ENCODE measurements at places on chromosomes 1 and 21.
A peak's percentile ranks its signal among the peaks of the same experiment; 100 is the strongest.

- no peak for DNase-seq
Observed at GRCh38 chr1:167756730-167757405, 35.1 kb downstream of the MPZL1 start.

DNA sequence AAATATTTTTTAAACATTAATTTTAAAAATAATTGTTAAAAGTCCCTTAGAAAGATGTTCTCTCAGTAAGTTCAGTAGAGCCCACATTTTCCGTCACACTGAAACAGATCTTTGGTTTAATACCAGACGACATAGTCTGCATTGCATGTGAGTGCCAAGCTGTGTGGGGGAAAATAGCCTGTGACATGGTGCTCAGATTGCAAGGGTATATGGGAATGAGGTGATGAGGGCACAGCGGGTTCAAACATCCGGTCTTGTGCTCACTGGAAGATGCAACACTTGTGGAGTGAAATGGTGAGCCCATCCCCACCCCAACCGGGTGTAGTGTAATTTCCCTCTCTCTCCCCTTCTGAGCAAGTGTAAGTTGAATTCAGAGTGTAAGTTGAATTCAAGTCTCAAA lies 114.3 kb downstream of the PEX14 start:
- no peak for DNase-seq

GRCh38 chr1:168509210-168509609 lies 34.6 kb downstream of the XCL2 start:
- no peak for DNase-seq

DNA sequence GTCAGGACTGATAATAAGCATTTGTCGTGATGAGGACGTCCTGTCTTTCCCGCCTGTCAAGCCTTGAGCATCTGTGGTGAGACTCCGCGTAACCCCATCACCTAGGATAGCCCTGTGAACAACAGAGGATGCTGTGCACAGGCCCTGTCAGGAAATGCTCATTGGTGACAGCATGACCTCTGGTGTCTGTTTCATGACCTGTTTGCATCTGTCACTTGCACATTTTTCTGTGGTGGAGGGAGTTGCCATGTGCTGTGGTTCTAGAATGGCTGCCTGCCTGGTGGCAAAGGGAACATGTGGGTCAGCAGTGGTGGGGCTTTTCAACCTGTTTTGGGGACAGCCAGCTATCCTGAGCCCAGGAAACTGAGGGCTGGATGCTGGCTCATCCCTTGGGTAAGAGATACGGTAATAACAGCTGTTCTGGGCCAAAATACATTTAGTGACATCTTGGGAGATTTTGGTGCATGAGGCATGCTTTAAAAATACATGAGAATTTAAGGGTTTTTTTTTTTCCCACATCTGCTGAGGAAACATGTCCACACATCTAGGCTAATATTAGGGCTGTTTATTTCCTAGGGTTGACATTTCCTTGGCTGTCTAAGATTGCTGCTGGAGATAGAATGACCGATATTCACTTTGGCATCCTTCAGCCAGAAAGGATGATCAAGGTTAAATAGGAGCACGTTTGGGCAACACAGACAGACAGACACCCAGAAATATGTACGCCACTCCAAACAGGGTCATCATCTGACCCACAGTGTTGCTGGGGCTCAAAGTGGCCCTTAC lies 52.9 kb downstream of the KCNC4 start:
- DNase-seq: no peak

DNA sequence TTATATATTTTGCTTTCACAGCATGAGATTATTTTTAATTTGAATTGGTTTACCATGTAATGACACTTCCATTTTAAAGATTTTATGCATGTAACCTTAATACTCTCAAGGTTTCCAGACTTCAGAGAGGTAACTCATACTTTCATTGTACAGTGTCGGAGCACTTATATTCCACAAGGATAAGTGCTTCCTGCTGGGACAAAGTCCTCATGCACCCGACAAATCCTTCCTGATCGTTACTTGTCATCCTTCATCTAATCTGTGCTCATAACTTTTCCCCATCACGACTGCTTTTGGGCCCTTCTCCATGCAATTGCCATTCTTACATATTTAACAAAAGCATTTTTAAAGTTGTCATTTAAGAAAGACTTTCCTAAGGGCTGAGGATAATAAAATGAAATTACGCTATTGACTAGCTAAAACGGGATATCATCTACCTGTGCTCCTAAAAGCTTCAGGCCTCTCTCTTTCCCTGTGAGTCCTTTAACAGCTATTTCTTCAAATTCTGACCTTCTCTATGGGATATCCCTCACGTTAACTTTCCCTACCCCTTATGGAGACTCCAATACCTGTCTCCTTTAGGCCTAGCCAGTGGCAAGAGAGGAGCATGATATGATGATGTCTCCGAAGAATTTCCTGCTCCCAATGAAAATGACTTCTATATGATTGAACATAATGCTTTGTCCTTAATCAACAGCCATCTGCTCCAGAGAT lies 59.3 kb downstream of the NCAM2 start:
- no peak for DNase-seq

DNA sequence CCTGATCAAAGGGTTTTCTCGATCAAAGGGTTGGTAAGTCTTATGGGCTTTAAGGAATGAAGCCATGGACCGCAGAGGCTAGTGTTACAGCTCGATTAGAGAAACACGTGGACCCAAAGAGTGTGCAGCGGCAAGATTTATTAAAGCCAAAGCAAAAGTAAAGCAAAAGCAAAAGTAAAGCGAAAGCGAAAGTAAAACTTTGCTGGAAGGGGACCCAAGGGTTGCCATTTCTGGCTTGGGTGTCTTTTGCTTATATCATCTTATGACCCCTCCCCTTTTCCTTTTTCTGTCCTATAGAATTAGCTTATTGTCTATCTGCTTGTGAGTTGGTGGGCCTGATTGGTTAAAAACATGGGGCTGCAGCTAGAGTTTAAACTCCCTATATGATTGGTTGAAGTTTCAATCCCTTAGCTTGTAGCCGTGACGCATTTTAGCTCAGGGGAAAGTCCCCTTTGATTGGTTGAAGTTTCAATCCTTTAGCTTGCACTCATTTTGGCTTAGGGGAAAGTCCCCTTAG lies 957.0 kb downstream of the AMY1C start:
- DNase-seq: no peak

- DNase-seq: no peak
Observed at GRCh38 chr1:221725735-221726672, 15.9 kb downstream of the DUSP10 start.

DNA sequence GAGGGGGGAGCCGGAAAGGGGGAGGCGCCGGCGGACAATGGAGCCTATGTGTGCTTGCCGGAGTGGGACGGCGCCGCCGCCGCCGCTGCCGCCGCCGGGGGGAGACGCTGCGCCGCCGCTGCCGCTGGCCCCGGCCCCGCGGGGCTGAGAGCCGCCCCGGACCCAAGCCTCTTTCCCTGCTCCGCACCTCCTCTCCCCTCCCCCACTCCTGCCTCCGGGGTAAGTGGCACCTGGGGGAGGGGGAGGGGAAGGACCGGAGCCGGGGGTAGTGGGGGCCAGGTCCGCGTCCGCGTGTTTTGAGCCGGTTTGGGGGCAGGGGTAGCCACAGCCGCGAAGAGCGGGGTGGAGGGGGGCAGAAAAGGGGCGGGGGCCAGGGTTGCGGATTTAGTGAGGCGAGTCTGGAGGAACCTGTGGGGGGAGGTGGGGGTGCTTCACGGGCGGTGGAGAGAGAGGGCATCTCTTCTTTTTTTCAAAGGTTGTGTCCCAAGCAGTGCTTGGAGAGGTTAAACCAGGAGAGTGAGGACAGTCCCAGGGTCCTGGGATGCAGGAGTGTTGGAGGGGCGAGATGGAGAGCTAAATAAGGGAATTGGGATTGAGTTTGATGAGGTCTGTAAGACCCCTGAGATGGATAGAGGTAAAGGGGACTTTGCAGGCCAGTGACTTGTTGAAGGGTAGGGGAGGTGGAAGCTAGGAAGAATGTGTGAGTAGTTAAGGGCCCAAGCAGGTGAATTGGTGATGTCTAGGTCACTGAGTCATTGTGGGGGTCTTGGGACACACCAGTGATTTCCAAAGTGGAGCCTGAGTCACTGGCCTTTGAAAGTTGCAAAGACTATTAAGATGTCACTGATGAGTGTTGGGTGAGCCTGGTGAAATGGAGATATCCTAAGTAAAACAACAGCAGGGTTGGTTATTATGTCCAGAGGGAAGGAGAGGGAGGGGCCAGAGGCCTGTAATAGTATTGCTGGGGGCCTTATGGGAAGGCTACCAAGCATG lies 59.1 kb downstream of the BCL9 start:
- no peak for DNase-seq

DNA sequence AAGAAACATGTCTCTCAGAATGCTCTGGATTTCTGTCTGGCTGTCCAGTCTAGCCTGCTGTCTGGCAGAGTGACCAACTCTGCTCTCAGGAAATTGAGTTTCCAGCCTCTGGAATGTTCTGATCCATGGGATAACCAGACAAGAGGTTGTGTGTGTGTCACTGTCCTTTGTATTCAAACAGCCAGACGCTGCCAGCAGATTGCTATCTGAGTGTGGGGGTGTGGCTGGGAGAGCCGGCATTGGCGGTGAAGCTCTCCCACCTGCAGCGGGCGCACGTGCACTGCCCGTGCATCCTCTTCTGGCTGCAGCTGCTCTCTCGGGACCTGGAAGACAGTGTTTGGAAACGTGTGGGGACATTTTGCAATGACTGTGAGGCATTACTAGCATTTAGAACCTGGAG lies 26.1 kb downstream of the PKP1 start:
- DNase-seq: no peak

DNA sequence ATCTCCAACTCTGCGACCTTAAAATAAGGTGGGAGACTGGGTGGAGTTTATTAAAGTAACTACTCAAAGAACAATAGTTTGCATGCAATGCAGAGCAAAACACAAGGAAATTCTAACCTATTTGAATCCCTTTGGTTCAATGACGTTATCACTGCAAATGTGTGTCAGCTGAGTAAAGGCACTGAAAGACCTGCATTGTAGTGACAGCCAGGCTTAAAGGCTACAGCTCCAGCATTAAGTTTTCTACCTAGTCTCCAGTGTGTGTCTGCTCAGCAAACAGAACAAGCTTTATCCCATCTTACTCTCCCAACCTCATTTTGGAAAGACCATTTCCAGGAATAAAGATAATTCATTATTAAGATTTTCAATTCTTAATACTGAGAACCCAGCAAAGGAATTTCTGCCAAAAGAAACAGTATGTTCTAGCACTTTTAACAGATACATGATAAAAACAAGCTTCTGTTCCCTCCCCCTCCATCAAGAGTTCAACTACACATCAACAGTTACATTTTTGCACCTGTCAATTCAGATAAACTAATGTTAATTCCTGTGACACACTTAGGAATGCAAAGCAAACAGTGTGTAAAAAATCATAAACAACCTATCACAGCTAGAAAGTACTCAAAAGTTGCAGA lies 14.2 kb downstream of the PTP4A2 start:
- DNase-seq: no peak

GRCh38 chr21:43209575-43210453 lies 41.0 kb downstream of the CRYAA start:
- no peak for DNase-seq

GRCh38 chr1:20194757-20195461 lies 8.6 kb upstream of the PLA2G2C start:
- DNase-seq: peak; percentile 62

- no peak for DNase-seq
Observed at GRCh38 chr1:210291081-210291764, 37.5 kb upstream of the HHAT start.

DNA sequence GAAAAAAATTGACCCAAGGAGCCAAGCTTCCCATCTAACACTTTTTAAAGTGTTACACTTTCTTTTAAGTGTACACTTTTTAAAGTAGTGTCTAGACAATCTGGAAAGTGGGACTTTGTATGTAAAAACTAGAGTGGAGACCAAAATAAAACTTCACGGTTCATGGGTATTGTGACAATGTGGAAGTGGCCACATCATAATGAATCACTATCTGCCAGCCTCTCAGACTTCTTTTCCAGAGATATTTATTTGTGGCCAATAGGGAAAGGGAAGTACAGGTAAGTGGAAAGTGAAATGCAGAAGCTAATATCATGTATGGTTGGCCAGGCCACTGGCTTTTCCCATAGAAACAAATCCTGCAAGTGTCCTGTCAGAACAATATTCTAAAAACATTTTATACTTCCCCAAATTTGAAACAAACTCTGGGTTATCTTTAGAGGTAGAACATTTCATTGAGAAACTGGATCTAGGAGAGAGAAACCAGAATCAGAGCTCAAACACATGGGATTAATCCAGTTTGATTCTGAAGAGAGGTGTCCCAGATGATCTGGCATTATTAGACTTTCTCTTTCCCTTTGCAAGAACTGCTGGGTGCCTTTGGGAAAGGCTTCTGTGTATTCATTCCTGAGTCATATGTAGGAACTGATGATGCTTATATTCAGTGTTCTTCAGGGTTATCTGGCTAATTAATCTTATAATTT lies 2.0 kb downstream of the TNFSF18 start:
- DNase-seq: no peak

DNA sequence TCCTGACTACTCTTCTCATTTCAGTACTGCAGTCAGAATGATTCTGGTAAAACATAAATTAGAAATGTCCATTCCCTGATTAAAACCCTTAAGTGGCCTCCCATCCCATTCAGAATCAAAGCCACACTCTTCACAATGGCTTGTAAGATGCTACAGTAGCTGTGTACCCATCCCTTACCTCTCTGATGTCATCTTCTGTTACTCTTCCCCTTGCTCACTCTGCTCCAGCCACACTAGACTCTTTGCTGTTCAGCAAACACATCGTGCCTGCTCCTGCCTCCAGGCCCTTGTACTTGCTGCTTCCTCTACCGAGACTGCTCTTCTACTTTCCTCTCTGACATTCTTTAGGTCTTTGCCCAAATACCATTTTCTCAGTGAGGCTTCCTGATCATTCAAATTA lies 4.3 kb upstream of the GPX7 start:
- no peak for DNase-seq

DNA sequence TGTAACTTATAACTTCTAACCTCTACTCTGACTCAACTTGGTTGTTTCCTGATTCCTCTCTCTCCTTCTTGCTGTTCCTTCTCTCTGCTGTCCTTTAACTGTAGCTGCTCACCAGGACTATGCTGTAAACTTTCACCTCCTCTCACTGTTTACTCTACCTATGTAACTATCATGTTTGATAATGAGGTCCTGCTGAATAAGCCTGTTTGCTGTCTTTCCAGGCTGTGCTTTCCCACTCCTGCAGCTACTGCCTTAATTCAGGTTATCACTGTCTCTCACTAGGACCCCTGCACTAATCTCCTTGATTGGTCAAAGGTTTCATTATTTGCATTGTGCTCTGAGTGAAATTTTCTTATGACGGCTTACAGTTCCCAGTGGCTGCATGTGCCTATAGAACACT lies 633.9 kb upstream of the PTBP2 start:
- no peak for DNase-seq

GRCh38 chr1:37892151-37893047 lies 33.0 kb upstream of the MTF1 start:
- DNase-seq: no peak
